ENCODE measurements at places on chromosomes 5 and 9. TPM values are rescaled to one million over a fixed set of nuclear protein-coding genes. Genes with fewer than 3 reads are reported as not detected.

- DNase-seq: no peak
Measured at GRCh38 chr5:12794476-12795332, 890.5 kb upstream of the CTNND2 start.

DNA sequence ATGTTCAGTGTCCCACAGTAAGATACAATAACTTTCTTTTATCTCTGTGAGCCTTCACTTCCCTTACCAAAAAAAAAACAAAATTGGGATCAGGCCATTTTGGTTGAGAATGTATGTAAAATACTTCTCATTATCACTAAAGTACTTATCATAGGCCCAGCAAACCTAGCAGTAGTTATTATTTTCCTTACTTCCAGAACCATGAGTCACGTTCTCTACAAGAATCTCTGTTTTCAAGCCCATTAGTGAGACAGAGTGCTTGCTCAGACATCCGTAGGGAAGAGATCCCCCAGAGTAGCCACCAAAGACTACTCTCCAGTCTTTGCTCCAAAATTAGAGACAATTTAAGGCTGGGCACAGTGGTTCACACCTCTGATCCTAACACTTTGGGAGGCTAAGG, 103.9 kb upstream of the NR5A1 start:
- no peak for DNase-seq

DNA sequence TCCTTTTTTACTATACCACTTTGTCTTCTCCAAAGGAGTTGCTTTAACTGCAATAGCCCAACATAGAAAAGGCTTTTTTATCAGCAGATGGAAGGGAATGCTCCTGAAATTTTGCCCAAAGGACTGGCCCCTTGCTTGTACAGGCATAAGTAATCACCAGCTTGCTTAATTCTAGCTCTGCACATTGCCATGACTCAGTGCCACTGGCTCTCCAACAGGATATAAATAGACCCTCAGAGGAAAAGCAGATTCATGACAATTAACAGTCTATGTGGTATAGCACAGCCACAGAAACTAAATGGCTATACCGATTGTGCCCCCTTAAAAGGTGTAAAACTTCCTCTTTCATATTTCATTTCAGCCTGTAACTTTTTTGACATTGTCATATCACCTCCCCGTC, 227.0 kb downstream of the ZNF608 start:
- DNase-seq: no peak

- no peak for DNase-seq
Measured at GRCh38 chr9:127613583-127613954, 1.5 kb downstream of the STXBP1 start.

The POU5F2 gene
- total RNA-seq: 1.3 TPM

The FASTKD3 gene
- total RNA-seq: 11.9 TPM

The SPINK13 gene
- total RNA-seq: not detected

The HMMR gene
- total RNA-seq: 54.5 TPM

All from activated naive CD8-positive, alpha-beta T cell treated with anti-CD3 and anti-CD28 coated beads, Interleukin-2, amount 10 ng/mL, durations not matched to agents 7 days and 5 days (primary cell).